ENCODE measurements at places on chromosomes 1 and 21. TPM values are rescaled to one million over a fixed set of nuclear protein-coding genes. Genes with fewer than 3 reads are reported as not detected.

RGS4 gene
- 15.5 TPM for total RNA-seq

GSTM1 gene
- total RNA-seq, result 28.5 TPM

RAP1GAP gene
- total RNA-seq, result 17.1 TPM

DNA sequence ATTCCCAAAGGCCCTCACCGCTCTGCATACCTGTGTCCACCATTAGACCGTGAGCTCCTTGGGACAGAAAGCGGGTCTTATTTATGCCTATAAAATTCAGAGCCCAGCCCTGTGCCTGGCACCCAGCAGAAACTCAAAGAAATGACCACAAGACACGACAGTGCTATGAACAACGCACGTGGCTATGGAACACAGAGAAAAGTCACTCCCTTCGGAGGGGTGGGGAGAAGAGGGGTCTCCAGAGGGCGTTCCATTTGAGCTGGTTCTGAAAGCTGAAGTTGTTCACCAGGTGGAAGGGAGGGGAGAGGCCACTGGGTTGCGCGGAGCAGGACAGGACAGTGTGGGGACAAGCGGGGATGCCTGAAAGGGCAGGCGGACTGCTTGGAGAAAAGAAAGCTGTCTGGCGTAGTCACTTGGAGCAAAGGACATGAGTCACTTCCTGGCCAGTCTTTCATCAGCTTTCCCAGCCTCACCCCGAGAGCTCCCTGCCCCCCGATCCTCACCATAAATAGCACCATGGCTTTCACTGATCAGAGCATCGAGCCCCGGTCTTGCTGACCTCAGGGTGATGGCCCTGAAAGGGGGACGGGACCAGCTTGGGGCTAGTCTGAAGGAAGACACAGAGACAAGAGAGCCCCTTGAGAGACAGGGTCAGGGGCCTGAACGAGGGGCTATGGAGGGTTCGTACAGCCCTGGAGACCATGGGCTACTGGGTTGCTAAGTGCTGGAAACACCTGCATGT lies 28.5 kb downstream of the ECE1 start:
- peaks cover 32% of the 10 kb centered on the region for H3K36me3 ChIP-seq
- no peak for DNase-seq
- H3K4me3 ChIP-seq, result no peak overlapping the region
- H3K27me3 ChIP-seq, result no peaks in the 10 kb centered on the region
- peak overlapping the region; percentile 79 for H3K27ac ChIP-seq

GRCh38 chr21:45496151-45496967 lies 45.9 kb downstream of the SLC19A1 start:
- no peaks in the 10 kb centered on the region for H3K27me3 ChIP-seq
- no peak overlapping the region for H3K27ac ChIP-seq
- peaks cover 77% of the 10 kb centered on the region for H3K36me3 ChIP-seq
- H3K4me3 ChIP-seq, result no peak overlapping the region
- DNase-seq, result no peak

- DNase-seq, result no peak
- no peak overlapping the region for H3K4me3 ChIP-seq
- H3K27me3 ChIP-seq, result no peaks in the 10 kb centered on the region
- H3K36me3 ChIP-seq, result no peaks in the 10 kb centered on the region
Measured at GRCh38 chr1:115365738-115366137, 27.7 kb upstream of the NGF start.

DNA sequence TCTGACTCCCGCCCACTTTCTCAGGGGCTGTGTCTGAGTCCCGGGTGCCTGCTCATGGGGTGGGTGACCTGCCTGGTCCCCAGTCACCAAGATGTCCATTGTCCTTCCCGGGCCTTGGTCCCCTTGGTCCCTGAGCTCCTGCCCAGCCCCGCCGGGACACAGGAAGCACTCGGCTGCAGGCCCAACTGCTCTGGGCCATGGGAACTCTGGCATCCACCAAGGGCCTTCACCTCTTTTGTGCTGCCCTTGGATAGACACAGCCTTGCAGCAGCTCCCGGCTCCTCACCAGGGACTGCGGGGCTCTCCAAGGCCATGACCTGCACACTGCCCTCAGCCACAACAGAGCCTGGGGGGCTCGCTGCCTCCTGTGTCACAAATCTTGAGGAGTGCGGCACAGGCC lies 22.1 kb upstream of the MX1 start:
- no peaks in the 10 kb centered on the region for H3K4me1 ChIP-seq
- no peak overlapping the region for H3K27ac ChIP-seq
- H3K36me3 ChIP-seq, result no peaks in the 10 kb centered on the region
- DNase-seq, result no peak
- H3K4me3 ChIP-seq, result no peak overlapping the region

GRCh38 chr1:46605232-46605631 lies 1.2 kb upstream of the MKNK1 start:
- H3K27ac ChIP-seq, result no peak overlapping the region
- H3K4me1 ChIP-seq, result peaks cover 18% of the 10 kb centered on the region
- H3K36me3 ChIP-seq, result peaks cover 20% of the 10 kb centered on the region
- DNase-seq, result no peak
- H3K27me3 ChIP-seq, result no peaks in the 10 kb centered on the region
- no peak overlapping the region for H3K4me3 ChIP-seq

- no peak overlapping the region for H3K4me3 ChIP-seq
- H3K36me3 ChIP-seq, result no peaks in the 10 kb centered on the region
- H3K27me3 ChIP-seq, result no peaks in the 10 kb centered on the region
- peak overlapping the region; percentile 0 for H3K27ac ChIP-seq
- peaks cover 45% of the 10 kb centered on the region for H3K4me1 ChIP-seq
Measured at GRCh38 chr1:53572065-53572814, 113.0 kb downstream of the DMRTB1 start.

- no peaks in the 10 kb centered on the region for H3K36me3 ChIP-seq
- H3K4me1 ChIP-seq, result no peaks in the 10 kb centered on the region
Measured at GRCh38 chr1:184520336-184520735, 133.5 kb downstream of the C1orf21 start.

- no peaks in the 10 kb centered on the region for H3K36me3 ChIP-seq
- no peak for DNase-seq
- H3K4me1 ChIP-seq, result no peaks in the 10 kb centered on the region
- no peaks in the 10 kb centered on the region for H3K27me3 ChIP-seq
- H3K27ac ChIP-seq, result no peak overlapping the region
Measured at GRCh38 chr1:101059945-101060542, 34.5 kb upstream of the DPH5 start.

DNA sequence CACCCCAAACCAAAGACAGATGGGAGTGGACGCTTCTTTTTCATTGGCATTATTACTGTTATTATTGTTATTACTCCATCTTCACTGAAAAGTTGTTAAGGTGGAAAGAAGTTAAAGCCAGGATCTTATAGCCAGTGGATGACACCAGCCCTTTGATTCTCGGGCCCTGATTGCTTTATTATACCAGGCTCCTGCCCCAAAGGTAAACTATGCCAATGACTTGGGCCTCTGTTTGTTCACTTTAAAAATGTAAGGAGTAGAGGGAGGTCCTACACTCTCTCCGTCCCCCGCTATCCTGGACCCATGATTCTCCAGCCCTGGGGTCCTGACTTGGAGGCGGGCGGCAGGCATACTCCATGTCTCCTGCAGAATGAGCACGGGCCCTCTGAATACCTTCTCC lies 106.8 kb downstream of the TOMM20 start:
- no peak for DNase-seq
- H3K4me3 ChIP-seq, result no peak overlapping the region
- H3K4me1 ChIP-seq, result peaks cover 18% of the 10 kb centered on the region
- H3K36me3 ChIP-seq, result no peaks in the 10 kb centered on the region
- H3K27me3 ChIP-seq, result no peaks in the 10 kb centered on the region

DNA sequence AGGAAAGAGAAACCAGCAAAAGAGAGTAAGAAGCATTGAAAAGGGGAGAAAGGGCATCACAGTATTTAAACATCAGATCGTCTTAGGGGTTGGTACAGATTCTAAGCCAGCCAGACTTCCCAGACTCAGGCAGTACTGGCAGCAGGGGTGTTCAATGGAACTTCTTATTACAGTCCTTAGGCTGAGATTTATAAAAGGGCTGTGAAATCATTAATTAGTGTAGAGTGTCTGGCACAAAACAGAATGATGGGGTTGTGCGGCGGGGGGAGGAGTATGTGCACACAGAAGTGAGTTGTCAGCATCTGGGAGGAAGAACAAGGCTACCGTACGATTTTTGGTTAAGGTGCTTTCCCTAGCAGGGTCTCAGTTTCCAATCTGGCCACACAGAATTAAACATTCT lies 38.2 kb downstream of the ARHGEF11 start:
- H3K4me3 ChIP-seq, result no peak overlapping the region
- peaks cover 5% of the 10 kb centered on the region for H3K4me1 ChIP-seq
- H3K36me3 ChIP-seq, result no peaks in the 10 kb centered on the region
- DNase-seq, result no peak

GRCh38 chr1:27789540-27790041 lies 16.6 kb downstream of the STX12 start:
- peaks cover 11% of the 10 kb centered on the region for H3K36me3 ChIP-seq
- peaks cover 10% of the 10 kb centered on the region for H3K4me1 ChIP-seq
- H3K27me3 ChIP-seq, result no peaks in the 10 kb centered on the region
- no peak overlapping the region for H3K4me3 ChIP-seq
- H3K27ac ChIP-seq, result no peak overlapping the region

DNA sequence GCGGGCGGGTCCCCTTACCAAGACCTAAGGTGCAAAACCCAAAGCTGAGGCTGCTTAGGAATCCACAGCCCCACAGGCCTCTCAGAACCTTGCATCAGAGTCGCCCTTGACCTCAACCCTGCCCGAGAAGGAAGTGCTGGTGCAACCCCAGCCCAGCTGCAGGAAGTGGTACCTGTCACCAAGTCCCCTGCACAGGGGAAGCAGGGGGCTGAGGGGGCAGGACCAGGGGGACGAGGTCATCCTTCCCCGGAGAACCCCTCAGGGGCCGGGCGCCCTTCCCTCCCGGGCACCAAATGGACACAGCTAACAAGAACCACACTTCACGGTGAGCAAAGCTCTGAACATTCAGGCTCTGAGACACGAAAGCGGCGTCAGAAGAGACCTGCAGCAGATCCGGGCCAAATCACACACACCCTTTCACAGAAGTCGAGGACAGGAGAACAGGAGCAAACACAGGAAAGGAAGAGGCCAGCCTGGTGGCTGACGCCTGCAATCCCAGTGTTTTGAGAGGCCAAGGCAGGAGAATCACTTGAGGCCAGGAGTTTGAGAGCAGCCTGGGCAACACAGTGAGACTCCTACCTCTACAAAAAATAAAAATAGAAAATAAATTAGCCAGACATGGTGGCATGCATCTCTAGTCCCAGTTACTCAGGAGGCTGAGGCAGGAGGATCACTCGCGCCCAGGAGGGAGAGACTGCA lies 6.4 kb downstream of the ITGB2 start:
- peaks cover 2% of the 10 kb centered on the region for H3K36me3 ChIP-seq
- no peaks in the 10 kb centered on the region for H3K27me3 ChIP-seq
- no peak overlapping the region for H3K4me3 ChIP-seq

GRCh38 chr1:147591261-147591891 lies 50.1 kb downstream of the BCL9 start:
- no peak for DNase-seq
- no peaks in the 10 kb centered on the region for H3K27me3 ChIP-seq
- no peak overlapping the region for H3K4me3 ChIP-seq
- no peaks in the 10 kb centered on the region for H3K36me3 ChIP-seq
- H3K4me1 ChIP-seq, result peaks cover 12% of the 10 kb centered on the region
- H3K27ac ChIP-seq, result no peak overlapping the region
